ENCODE measurements at places on chromosomes 16 and 17. TPM values are rescaled to one million over a fixed set of nuclear protein-coding genes. Genes with fewer than 3 reads are reported as not detected.

GRCh38 chr17:71417142-71417541, 703.7 kb upstream of the SOX9 start:
- DNase-seq = no peak

The KRT20 gene
- total RNA-seq = not detected

- DNase-seq = no peak
Observed at GRCh38 chr17:4536742-4537411, 18.3 kb downstream of the MYBBP1A start.

DNA sequence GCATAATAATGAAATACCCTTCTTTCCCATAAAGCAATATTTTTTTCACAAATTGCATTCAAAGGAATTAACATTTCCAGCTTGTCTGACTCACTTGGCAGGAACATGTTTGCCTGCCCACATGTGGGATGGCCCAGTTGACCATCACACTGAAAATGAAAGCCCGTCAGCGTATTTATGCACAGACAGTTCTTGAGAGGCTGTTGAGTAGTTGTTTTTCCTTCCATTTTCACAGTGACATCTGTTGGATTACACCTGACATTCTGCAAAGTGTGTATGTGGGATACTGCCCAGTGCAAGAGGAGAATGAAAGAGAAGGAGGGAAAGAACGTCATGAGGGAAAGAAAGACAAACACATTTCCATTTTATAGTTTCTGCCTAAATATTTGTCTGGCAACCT, 29.7 kb downstream of the HS3ST4 start:
- no peak for DNase-seq

GRCh38 chr17:27667656-27668487, 36.9 kb downstream of the LGALS9 start:
- no peak for DNase-seq

The VEZF1 gene
- 57.3 TPM for total RNA-seq

DNA sequence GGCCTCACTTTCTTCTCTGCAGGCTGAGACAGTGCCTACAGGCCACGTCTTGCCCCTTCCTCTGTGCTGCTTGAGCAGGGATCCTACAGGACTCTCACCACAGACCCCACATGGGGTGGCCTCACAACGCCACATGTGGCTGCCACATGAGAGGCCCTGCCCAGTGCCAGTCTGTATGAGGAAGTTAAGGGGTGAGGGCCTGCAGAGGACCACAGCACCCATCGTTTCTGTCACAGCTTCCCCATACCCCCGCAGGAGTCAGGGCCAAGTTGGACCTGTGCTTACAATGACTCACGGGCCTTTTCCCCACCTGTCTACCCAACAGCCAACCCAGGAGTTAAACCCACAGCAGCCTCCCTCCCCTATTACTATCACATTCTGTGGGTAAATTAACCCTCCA, 2.9 kb upstream of the GSDMB start:
- no peak for DNase-seq

GRCh38 chr16:35552763-35553162, 2093.4 kb downstream of the TP53TG3F start:
- no peak for DNase-seq

- no peak for DNase-seq
Observed at GRCh38 chr17:72872396-72872795, 220.1 kb downstream of the SLC39A11 start.

GRCh38 chr16:15950161-15950854, 892 bp downstream of the ABCC1 start:
- DNase-seq = peak; percentile 75

DNA sequence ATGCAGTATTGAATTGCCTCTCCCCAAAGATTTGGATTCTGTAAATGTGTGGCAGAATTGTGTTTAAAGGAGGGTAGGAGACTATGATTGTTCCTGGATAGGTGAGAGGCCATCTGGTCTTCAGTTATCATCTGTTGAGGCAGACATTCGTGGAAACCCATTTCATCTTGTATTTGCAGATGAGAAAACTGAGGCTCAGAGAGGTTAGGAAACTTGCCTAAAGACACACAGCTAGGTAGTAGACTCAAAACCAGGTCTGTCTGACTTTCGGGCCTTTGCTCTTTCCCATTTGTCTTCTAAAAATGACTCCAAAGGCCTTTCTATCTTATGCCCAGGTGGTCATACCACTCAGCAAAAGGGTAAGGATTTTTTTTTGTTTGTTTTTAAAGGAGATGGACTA, 210.3 kb downstream of the SHISA9 start:
- no peak for DNase-seq

DNA sequence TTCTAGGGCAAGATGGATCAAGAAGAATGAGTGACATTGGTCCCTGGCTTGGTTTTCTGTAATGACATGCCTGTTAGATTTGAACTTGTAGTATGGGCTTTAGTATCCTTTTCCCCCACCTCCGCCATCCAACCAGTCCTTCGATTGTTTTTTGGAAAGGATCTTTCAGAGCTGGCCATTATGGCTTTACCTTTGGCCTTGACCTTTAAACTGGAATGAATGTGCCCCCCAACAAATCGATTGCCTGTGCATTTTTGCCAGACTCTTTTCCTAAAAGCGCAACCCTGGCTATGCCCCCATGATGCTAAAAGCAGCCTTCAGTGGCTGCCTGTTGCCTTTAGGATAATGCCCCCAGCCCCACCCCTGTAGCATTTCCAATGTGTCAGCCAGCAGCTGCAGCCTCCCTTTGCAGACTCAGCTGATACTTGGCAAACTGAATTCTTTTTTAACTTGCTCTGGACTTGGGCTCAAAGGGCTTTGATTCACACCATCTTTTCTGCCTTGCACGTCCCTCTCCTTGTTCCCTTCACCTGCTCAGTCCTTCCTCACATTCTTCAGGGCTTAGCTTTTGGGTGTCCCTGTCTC, 4.0 kb downstream of the GPRC5C start:
- DNase-seq = no peak

The PGAP3 gene
- 22.0 TPM for total RNA-seq

The CHP2 gene
- 0.13 TPM for total RNA-seq

- DNase-seq = no peak
Observed at GRCh38 chr17:14448818-14449217, 147.9 kb downstream of the HS3ST3B1 start.

GRCh38 chr16:4140652-4141051, 24.4 kb upstream of the ADCY9 start:
- DNase-seq = no peak

DNA sequence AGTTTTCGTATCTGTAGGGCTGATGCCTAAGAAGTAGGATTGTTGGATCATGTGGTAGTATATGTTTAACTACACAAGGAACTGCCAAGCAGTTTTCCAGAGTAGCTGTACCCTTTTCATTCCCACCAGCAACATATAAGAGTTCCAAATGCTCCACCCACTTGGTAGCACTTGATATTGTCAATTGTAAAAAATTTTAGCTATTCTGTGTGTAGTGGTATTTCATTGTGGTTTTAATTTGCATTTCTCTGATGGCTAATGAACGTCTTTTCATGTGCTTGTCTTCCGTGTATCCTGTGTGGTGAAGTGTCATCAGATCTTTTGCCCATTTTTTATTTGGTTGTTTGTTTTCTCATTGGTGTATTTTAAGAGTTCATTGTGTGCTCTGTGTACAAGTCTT, 69.7 kb downstream of the TANC2 start:
- no peak for DNase-seq

The CCL4L2 gene
- 0.94 TPM for total RNA-seq

GRCh38 chr17:14514973-14515372, 214.1 kb downstream of the HS3ST3B1 start:
- no peak for DNase-seq

GRCh38 chr17:45162025-45162687, 481 bp downstream of the HEXIM2 start:
- DNase-seq = no peak

DNA sequence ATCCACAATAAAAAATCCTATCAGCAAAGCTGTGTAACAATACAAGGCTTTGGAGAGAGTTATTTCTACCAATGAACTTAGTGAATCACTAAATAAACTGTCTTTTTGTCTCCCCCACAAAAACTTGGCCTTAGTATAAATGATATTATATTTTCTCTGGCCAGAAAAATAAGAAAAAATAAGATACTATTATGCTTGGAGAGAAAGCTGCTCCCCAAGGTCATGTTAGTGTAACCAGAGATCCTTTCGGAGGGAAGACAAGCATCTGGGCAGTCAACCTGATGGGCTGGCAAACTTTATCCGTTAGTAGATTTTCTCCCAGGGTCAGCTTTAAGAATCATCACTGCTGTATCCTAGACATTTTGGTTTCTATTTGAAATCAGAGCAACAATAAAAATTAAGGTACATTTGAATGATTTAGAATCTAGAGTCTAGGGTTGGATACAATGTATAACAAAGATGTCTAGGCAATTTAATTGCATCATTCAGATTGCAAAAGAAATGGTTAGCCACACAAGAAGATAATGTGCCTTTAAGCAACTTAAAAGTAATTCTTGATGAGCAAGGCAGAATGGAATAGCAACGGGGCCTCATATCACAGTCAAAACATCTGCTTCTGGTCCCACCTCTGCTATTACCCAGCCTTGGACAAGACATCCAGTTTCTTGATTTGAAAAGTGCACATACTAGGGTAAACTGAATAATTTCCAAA, 280.4 kb downstream of the SLC39A11 start:
- no peak for DNase-seq

DNA sequence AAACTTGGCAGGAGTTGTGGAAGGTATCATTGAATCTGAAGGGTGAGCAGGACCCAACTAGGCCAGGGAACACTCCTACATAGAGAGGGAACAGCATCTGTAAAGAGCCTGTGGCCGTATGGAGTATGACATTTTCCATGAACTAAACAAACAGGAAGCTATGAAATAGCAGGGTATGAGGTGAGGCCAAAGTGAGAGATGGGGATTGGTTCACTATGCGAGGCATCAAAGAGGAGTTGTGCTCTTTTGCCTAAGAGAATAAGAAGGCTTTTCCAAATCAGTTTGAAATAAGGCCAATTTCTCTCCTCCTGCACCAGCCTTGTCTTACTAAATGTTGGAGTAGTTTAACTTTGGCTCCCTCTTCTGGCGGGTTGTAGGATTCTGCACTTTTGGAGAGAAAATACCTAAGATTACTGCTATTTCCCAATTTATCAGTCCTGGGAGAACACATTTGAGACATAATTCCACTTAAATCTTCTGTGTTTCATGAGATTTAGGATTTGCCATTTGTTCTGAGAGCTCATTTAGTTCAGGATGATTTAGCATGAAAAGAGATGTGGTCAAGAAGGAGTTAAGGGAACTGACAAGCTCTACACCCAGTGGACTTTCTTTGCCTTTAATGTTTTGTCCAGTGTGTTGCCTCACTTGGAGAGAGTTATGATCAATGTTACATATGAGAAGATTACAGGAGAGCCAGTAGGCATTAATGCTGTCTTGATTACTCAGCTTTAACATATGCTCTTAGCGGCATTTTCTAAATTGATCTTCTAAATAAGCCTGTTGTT, 55.4 kb downstream of the TNRC6C start:
- DNase-seq = no peak

DNA sequence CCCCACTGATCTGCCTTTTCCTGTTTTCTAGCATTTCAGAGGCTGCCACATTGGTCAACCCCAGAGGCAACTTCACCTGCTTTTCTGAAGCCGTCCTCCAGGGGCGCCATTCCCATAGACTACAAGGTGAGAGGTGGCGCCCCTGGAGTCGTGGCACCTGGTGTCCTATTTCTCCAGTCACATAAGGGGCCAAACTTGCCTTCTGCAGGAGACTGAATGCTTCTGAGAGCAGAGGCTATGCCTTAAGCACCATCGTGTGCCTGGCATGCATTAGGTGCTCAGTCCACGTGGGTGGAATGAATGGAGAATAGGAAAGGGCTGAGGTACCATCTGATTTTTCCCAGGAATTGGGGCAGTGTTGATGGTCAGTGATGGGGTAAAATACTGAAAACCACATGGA, 164.8 kb downstream of the HAPSTR1 start:
- DNase-seq = no peak

- peak; percentile 86 for DNase-seq
Observed at GRCh38 chr16:73064212-73064993, 16.5 kb upstream of the ZFHX3 start.

Measured in aorta (tissue), 5 donors.